GM23248 (cell line): ENCODE measurements at places on chromosomes 1 and 21.
A peak's percentile ranks its signal among the peaks of the same experiment; 100 is the strongest.

- no peak for DNase-seq
Observed at GRCh38 chr1:91781901-91782622, 103.9 kb downstream of the TGFBR3 start.

- peak; percentile 68 for DNase-seq
Observed at GRCh38 chr1:227372726-227373130, 54.4 kb upstream of the CDC42BPA start.

DNA sequence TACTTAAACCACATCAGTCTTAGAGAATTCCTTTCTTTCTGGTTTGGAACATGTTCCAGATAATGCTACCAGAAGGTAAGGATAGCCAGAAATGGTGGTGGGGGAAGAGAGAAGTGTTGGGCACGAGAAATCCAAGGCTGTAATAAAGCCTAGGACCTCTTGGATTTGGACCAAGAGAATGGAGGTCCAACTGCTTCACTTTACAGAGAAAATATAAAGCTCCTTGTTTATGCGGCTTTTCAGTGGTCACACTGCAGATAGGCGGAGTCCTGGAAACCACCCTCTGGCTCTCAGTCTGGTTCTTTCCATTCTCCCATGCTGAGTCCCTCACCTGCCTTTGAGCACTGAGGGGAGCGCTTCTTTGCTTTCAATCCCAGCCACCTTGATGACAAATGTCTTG is 87.8 kb downstream of the ADCY10 start:
- DNase-seq, result no peak

DNA sequence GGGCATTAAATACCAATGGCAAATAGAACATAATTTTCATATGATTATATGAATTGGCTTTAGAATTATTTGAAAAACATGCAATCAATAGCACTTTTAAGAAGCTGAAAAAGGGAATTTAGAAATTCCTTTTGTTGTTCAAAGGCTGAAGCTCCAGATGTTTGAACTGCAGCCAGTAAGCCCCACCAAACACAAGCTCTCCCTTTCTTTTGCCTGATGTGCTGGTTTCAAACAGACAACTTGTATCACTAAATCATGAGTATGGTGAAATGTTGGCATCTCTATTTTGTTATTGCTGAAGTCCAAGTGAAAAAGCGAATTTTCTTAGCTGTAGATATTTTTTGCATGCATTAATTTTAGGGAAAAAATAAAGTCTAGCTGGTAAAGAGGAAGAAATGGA is 27.5 kb upstream of the NCAM2 start:
- no peak for DNase-seq

- DNase-seq, result no peak
Observed at GRCh38 chr1:225818229-225818628, 8.3 kb downstream of the EPHX1 start.

DNA sequence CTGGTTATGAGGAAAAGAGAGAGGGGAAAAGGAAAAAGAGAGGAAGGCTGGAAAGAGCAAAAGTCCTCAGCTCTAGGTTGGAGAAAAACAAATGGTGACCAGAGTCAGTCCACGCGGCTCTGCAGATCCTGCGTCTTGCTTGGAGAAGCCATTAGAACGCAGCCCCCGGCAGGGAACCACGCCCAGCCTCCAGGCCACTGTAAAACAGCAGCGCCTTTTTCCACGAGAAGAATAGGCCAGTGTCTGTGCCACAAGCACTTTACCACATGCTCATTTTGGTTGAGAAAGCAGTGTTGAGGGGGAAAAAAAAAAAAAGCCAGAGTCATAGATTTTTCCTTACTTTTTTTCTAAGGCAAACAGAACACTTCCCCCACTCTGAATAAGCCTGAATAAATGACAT is 846.9 kb upstream of the ADAMTS5 start:
- DNase-seq, result no peak

- no peak for DNase-seq
Observed at GRCh38 chr1:59718064-59718988, 96.4 kb upstream of the HOOK1 start.

GRCh38 chr1:29271724-29272123 is 35.4 kb downstream of the PTPRU start:
- peak; percentile 75 for DNase-seq

DNA sequence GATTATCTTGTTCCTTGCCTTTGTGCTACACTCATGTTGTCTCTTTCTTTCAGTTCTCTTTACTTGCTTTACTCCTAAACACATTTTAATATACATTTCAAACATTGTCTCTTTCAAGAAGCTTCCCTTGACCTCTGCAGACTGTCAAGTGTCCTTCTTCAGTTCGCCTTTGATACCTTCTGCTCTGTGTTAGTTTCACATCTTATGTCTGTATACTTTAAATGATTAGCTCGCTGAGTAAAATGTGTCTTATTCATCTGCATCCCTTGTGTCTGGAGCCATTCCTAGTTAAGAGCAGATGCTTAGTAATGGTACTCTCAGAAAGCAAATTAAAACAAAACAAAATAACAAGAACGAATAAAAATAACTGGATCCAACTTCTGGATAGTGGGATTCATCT is 303.3 kb downstream of the S1PR1 start:
- no peak for DNase-seq

DNA sequence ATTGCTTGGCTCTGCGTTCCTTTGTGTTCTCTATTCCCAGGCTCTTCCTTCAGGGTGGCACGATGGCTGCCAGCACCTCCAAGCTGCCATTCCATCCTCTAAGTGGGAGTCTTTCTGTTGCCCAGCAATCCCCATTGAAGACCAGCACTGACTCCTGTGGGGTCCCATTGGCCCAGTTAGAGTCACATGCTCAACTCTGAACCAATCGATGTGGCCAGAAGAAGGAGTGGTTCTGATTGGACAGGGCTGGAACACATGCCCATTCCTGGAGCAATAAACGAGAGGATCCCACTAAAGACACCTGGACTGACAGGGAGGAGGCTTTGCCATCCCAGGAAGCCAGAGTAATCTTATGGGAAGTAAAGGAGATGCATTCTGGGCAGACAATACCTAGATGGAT is 97.2 kb upstream of the IGSF21 start:
- DNase-seq, result no peak

DNA sequence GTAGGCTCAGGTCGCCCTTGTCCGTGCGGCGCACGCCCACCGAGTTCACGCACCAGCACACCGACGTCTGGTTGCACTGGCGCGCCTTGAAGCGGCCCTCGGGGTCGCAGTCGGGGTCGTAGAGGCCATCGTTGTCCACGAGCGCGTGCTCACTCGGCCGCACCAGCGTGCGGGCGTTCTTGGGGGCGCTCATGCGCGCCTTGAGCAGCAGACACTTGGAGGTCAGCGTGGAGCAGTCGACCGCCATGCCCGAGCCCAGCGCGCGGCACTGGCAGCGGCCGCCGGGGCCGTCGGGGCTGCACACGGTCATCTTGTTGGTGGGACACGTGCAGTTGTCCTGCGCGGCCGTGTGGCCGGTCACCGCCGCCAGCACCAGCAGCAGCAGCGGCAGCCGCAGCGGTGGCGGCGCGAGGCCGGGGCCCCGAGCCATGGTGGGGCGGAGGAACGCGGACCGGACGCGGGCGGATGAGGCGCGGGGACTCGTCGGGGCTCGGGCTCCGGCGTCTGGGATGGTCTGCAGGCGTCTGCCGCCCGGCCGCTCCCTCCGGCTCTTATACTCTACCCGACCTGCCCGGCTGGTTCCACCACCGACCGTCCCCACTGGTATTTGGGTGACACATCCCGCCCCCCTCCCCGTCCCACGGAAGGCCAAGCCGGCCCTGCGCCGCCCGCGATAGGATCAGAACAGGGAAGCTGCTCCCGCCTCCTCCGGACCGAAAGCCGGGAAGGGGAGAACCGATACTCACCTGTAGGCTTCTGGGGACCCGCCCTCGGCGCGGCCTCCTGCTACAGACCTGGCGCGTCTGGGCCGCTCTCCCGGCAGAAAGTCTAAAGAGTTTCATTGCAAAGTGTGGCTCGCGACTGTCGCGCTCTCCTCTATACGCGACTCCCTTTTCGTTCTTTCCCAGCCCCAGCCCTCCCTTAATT is at the start of gene TACSTD2:
TACSTD2 (minus strand) TSS at position 526 of the 927 bp plus-strand sequence; CDS start at position 430, 96 bp downstream.
- DNase-seq, result peak; percentile 47

DNA sequence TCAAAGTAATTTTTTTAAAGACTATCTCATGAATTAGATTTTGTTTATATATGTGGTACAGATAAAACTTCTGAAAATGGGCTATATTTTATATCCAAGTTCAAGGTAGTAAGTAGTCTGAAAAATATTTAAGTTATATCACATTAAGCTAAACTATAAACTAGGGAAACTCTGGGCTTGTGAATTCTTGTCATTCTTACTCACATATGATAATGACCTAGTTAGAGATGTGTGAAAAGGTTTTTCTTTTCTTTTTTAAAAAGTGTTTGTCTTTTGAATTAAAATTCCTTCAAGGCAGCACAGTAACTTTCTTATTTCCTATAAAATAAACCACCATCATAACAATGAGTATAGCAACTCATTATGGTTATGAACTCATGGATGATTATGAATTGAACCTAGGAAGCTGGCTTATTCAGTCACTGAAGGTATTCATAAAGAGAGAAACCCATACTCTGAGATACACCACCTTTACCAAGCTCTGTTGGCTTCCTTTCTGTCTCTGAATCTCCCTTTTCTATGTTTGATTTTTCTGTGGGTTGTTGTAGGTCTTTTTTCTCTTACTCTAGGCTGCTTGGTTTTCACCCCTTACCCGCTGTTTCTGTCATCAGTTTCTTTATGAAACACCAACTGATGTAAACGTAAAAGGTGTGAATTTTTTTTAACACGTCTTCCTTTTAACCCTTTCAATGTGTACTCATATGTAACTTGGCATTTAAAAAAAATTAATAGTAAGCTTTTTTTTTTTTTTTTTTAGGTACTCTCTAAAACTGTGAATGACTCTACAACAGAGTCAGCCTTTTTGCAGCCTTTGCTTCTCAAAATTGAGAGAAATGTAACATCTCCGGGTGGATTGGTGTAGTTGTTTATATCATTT is 25.2 kb downstream of the IL12RB2 start:
- no peak for DNase-seq

GRCh38 chr1:117674521-117675400 is 68.9 kb downstream of the TENT5C start:
- peak; percentile 76 for DNase-seq

DNA sequence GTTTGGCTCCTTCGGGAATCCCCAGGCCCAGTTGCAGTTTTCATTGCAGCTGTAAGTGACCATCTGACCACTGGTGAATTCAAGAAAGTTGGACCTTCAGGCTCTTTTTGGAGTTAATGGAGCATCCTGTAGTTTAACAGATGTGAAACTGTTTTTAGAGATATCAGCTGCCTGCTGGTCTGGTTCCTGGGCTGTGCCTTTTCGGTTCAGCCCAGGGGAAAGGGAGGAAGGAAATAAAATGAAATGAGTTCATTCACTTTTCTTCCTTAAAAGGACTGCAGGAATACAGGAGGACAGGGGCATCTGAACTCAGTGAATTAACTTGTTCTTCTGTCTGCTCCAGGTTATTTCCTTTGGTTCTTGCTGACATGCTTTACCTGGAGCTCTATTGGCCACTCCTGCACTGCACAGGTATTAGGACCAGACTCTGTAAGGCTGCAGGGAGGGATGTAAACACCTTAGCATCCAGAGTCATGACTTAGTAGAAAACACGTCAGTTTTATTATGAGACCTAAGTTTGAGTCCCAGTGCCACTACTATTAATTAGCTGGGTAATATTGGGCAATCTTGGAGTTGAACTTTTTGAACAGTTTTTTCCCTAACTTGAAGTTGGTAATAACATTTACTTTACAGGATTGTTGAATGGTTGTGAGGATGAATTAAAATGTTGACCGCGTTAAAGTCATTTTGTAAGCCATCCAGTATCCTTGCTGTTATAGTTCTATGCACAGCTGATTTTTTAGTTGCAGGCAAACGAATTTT is 83.6 kb downstream of the LRRC8D start:
- DNase-seq, result no peak

DNA sequence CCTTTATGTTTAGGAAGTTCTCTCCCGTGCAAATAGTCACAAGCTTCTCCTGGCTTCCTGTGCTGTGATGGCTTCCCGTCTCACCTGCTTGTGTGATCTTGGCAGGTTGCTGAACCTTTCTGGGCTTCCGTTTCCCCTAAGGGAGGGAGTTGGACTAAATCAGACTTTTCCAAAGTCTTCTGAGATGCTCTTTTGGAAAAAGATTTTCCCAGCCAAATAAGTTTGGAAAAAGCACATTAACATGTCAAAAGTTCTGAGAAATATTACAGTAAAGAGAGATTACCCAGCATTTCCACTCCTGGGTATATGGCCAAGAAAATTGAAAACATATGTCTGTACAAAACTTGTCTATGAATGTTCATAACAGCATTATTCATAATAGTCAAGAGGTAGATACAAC is 36.0 kb upstream of the TENT5C start:
- DNase-seq, result no peak

GRCh38 chr1:32920833-32921232 is 19.6 kb upstream of the TMEM54 start:
- DNase-seq, result no peak

DNA sequence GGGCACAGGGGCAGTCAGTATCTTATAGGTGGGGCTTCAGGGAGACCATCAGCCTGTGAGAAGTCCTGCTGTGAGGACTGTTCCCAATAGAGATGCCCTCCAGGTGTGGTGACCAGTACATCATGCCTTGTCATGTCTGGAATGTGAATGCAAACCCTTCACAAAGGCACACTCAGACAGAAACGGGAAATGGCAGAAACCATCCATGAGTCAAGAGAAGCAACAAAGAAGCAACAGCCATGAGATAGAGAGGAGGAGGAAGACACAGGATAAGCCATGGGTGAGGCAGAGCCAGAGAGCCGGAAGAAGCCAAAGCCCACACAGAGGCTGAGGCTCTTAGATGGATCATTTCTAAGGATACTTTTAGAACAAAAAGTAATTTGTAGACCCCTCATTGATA is 20.1 kb upstream of the ZP4 start:
- DNase-seq, result no peak

GRCh38 chr1:110597966-110598365 is 8.2 kb downstream of the KCNA2 start:
- DNase-seq, result no peak

GRCh38 chr1:31571340-31572295 is 4.7 kb upstream of the TINAGL1 start:
- DNase-seq, result no peak

DNA sequence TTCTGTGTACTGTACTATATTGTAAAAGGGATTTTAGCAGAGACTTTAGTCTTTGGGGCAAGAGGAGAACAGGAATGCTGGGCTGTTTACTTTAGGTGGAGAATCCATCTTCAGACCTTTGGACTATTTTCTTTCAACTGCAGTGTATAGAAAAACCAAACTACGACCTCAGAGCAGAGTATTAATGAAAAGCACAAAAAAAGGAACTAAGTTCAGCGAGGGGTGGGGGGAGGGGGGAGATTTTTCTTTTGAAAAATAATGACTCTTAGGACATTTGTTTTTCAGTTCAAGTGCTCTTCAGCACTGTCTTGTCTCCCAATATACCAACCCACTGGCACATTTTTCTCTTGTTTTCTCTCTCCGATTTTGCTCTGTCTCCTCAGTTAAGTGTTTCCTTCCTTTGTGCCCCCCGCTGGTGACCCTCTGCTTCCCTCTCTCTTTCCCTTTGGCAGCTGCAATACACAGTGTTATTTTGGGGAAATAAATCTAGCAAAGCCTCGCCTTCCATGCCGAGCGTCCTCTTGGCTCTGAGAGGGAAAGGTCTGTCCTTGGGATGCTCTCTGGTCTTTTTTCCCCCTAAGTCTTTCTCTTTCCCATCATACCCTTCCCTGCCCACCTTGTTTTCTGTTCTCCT is 44.8 kb downstream of the ACP6 start:
- no peak for DNase-seq
